ENCODE measurements at places on chromosomes 16 and 17.

DNA sequence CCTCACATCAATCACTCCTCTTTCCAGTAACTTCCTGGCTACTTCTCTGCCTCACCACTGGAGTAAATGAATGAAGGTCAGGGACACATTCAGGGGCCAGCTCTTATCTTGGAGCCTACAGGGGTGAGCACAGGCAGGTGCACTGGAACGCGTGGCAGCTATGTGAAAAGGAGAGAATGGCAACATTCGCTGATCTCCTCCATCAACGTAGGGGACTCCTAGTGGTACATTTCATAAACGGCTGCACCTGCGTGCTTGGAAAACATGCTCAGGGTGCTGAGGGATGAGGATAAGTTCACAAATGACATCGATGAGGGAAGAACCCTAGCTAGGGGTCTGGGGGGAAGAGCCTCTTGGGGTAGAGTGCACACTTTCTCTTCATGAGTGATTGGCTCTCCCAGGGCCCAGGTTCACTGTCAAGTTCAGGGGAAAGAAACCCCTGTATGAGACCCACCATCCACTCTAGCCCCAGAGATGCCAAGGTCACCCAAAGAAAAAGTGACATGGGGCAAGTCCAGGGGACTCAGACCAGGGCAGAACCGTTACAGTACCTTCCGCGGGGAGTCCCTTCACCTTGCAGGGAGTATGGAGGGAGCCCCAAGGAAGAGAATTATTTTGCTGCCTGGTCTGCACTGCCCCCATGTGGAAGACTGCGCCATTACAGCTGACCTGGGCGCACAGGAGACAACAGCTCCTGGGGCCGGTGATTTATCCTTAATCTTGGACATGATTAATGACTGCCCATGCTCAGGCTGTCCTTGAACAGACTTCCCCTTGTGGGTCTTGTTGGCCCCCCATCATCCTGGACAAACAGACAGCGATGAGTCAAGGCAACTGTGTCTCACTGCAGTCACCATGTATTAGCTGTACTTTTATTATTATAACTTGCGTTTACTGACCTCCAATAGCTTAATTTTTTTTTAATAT lies 30.1 kb downstream of the VAC14 start:
- H3K4me3 ChIP-seq: no peak overlapping the region
- H3K27ac ChIP-seq: no peak overlapping the region
- DNase-seq: no peak
- H3K36me3 ChIP-seq: peaks cover 51% of the 10 kb centered on the region

- no peak for DNase-seq
- H3K27me3 ChIP-seq: no peaks in the 10 kb centered on the region
- H3K27ac ChIP-seq: peak overlapping the region; percentile 25
- peaks cover 18% of the 10 kb centered on the region for H3K4me1 ChIP-seq
Measured at GRCh38 chr17:80877729-80878303, 113.8 kb upstream of the CHMP6 start.

DNA sequence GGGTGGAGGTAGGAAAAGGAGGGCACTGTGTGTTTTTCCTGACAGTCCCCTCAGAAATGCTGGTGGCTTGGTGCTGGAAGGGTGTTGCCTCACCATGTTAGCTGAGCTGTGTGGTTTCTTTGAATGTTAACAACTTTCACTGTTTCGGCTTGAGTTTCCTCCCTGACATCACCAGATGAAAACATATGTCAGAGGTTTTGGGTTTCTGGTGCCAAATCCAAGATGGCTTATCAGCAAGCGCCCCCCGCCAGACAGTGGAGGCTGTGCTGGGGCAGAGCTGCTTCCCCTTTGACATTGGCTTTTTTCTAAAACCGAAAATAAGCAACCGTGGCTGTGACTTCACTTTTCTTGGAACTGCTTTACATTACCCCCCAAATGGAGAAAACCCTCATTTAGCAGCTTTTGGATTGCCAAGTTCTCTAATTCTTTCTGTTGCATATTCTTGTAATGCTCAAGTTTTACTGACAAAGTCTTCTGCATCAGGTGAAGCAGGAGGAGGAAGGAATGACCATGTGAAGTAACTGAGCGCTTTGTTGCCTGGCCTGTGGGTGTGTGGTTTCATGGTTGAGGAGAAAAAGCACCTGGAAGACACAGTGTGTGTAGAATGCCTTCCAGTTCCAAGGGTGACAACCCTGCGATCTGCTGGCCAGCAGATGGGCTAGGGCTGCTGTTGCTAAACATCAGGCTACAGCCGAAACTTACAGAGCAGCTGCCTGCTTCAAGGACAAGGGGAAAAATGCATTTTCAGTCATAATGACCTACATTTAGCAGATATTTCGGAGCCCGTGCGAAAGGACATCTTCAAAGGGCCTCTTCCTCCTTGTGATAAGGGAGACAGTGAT lies 9.7 kb downstream of the RMI2 start:
- no peaks in the 10 kb centered on the region for H3K36me3 ChIP-seq
- peak overlapping the region; percentile 19 for H3K27ac ChIP-seq
- peak overlapping the region; percentile 41 for H3K4me3 ChIP-seq
- DNase-seq: peak; percentile 56
- peaks cover 22% of the 10 kb centered on the region for H3K4me1 ChIP-seq

GRCh38 chr16:35311475-35311874 lies 1852.1 kb downstream of the TP53TG3F start:
- H3K4me1 ChIP-seq: no peaks in the 10 kb centered on the region
- H3K36me3 ChIP-seq: no peaks in the 10 kb centered on the region
- H3K27me3 ChIP-seq: no peaks in the 10 kb centered on the region

GRCh38 chr16:87780385-87780989 lies 14.7 kb upstream of the KLHDC4 start:
- peaks cover 25% of the 10 kb centered on the region for H3K4me1 ChIP-seq
- DNase-seq: peak; percentile 44
- H3K27ac ChIP-seq: peak overlapping the region; percentile 22
- H3K27me3 ChIP-seq: no peaks in the 10 kb centered on the region
- H3K36me3 ChIP-seq: no peaks in the 10 kb centered on the region

- no peaks in the 10 kb centered on the region for H3K36me3 ChIP-seq
- H3K27ac ChIP-seq: no peak overlapping the region
- no peaks in the 10 kb centered on the region for H3K4me1 ChIP-seq
- DNase-seq: no peak
Measured at GRCh38 chr17:68052810-68053209, 17.3 kb downstream of the KPNA2 start.

DNA sequence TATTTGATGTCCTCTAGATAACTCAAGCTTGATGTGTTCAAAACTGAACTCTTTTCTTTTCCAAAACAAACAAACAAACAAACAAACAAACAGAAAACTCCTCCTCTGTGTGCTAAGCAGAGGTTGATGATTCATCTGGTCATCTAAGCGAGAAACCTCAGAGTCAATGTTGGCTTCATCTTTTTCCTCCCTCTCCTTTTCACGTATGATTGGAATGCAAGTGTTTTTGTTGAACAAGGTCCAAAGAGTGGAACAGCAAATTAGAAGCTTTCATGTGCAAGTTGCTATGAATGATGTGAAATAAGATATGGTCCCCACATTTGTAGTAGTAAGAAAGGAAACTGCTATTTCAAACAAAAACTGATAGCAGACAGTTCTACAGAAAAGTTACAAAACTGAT lies 52.5 kb downstream of the TBX4 start:
- no peaks in the 10 kb centered on the region for H3K36me3 ChIP-seq
- no peak for DNase-seq
- no peak overlapping the region for H3K4me3 ChIP-seq

DNA sequence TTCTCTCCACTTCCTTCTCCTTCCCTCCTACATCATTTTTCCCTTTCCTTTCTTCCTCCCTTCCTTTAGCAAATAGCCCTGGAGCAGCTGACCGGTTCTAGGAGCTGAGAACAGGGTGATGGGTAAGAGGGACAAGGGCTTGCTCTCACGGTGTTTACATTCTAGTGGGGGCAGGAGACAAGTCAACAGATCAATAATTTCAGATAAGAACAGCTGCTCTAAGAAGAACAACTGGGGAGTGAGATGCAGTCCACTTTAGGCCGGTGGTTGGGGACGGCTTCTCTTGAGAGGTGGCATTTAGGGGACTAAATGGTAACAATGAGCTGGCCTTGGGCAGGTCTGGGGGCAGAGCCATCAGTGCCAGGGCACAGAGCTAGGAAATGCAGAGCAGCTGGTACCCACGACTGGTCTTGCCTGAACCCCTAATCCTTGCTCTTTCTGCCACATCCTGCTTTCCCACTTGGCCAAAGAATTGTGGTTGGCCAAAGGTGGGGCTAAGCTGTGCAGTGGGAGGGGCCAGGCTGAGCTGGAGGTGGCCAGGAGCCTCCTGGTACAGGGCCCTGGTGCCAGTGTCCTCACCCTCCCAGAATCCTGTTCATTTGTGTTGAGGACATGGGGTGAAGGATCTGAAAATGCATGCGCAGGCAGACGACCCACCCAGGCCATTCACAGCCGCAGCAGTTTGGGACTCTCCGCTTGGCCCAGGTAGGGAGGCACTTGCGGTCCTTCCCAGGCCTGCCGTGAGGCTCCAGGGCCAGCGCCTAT lies 17.7 kb downstream of the CBX4 start:
- H3K36me3 ChIP-seq: no peaks in the 10 kb centered on the region
- H3K27me3 ChIP-seq: peaks cover 10% of the 10 kb centered on the region
- no peak overlapping the region for H3K27ac ChIP-seq
- no peak for DNase-seq
- H3K4me3 ChIP-seq: no peak overlapping the region

- no peaks in the 10 kb centered on the region for H3K4me1 ChIP-seq
- DNase-seq: no peak
- H3K36me3 ChIP-seq: no peaks in the 10 kb centered on the region
- no peaks in the 10 kb centered on the region for H3K27me3 ChIP-seq
- no peak overlapping the region for H3K27ac ChIP-seq
- H3K4me3 ChIP-seq: no peak overlapping the region
Measured at GRCh38 chr17:32567511-32567910, 80.7 kb downstream of the CDK5R1 start.

DNA sequence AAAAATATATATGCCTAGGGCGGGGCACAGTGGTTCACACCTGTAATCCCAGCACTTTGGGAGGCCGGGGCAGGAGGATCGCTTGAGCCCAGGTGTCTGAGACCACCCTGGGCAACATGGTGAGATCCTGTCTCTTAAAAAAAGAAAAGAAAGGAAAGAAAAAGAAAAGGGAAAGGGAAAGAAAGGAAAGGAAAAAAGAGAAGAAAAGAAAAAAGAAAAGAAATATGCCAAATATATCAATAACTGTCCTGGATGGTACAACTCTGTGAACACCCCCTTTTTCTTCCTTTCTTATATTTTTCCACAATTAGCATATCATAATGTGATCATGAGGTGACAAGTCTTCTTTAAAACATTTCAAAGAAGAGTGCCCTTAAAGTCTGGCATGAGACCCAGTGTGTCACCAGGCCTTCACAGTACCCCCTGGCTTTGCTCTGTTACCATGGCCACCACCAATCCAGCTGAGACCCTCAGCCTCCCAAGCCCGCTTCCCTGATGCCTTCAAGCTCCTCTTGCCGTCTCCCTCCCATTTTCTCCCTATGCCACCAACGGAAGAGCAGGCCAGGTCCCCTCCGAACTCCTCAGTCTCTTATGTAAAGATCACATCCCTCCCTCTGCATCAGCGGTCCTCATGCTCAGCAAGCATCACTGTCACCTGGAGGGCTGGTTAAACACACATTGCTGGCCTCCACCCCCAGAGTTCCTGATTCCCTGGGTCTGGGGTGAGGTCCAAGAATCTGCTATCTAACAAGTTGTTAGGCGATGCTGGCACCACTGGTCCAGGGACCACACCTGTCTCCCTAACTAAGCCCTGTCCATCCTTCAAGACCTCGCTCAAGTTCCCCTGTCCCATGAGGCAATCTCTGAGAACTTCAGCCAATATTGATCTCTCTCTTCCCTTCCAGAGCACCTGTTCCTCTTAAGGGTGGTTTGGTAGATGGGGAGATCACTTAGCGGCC lies 44.5 kb downstream of the CUEDC1 start:
- no peak for DNase-seq
- H3K27ac ChIP-seq: no peak overlapping the region
- no peak overlapping the region for H3K4me3 ChIP-seq
- H3K4me1 ChIP-seq: no peaks in the 10 kb centered on the region
- H3K36me3 ChIP-seq: no peaks in the 10 kb centered on the region

- H3K27me3 ChIP-seq: no peaks in the 10 kb centered on the region
- no peak overlapping the region for H3K27ac ChIP-seq
- peaks cover 28% of the 10 kb centered on the region for H3K36me3 ChIP-seq
- H3K4me3 ChIP-seq: no peak overlapping the region
Measured at GRCh38 chr16:24975428-24975889, 39.7 kb downstream of the ARHGAP17 start.

DNA sequence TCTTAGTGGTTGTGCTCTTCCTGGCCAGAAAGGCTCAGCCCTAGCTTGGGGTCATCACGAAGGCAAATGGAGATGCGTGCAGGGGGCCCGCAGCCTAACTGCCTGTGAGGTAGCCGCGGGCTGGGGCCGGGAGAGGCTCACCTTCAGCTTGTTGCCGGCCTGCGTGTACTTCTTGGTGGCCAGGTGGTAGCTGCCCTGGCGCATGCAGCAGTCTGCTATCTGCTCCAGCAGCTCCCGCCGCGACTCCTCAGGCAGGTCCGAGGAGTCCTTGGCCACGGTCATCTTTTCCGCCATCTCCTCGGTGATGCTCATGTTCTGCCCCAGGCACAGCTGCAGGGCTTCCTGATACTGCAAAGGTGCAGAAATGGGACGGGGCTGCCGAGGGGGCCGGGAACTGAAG lies 13.0 kb upstream of the TMEM204 start:
- H3K27me3 ChIP-seq: no peaks in the 10 kb centered on the region
- H3K4me3 ChIP-seq: no peak overlapping the region
- no peak for DNase-seq
- no peak overlapping the region for H3K27ac ChIP-seq

DNA sequence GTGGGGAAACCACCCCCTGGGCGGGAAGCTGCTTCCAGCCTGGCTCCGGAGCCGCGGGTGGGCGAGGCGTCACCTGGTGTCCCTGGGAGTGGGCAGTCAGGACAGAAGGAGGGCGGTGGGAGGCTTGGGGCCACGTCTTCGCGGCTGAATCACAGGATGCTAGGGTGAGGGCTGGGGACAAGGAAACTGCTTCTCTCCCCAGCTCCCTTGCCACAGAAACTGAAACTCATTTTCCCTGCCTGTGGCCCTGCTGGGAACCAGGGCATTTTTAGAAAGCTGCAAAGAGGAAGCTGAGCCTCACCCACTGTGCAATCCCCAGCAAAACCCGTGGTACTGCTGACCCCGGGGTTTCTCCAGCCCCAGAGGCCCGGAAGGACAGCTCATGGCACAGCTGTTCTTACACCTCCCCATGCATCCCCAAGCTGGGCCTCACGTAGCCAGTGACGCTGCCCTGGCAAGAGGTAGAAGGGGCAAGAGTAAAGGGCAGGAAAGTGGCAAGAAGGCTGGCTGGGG lies 8.2 kb downstream of the RHBDF2 start:
- H3K27me3 ChIP-seq: no peaks in the 10 kb centered on the region
- H3K36me3 ChIP-seq: no peaks in the 10 kb centered on the region
- peak; percentile 23 for DNase-seq
- H3K4me1 ChIP-seq: peaks cover 23% of the 10 kb centered on the region
- peak overlapping the region; percentile 37 for H3K4me3 ChIP-seq

DNA sequence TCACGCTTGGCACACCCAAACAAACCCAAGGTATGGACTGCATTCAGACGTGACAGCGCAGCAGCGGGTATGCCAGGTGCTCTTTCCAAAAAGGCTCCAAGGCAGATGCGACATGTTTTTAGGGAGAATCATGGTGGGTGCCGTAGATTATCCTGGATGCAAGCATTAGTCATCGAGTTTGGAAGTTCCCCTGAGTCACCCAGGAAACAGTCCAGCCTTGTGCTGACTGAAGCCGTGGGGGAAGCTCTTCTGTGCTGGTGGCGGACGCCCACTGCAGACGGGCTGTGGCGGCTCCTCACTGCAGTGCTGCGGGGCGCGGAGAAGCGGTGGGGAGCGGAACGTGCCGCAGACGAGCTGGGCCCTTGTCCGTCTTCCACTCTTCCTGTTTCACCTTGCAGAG lies 13.9 kb downstream of the JPT2 start:
- H3K36me3 ChIP-seq: peaks cover 63% of the 10 kb centered on the region
- H3K27ac ChIP-seq: no peak overlapping the region
- H3K27me3 ChIP-seq: no peaks in the 10 kb centered on the region
- no peak overlapping the region for H3K4me3 ChIP-seq
